Substantia nigra (tissue), 51 donors: ENCODE measurements at places on chromosomes 7 and 10.

DNA sequence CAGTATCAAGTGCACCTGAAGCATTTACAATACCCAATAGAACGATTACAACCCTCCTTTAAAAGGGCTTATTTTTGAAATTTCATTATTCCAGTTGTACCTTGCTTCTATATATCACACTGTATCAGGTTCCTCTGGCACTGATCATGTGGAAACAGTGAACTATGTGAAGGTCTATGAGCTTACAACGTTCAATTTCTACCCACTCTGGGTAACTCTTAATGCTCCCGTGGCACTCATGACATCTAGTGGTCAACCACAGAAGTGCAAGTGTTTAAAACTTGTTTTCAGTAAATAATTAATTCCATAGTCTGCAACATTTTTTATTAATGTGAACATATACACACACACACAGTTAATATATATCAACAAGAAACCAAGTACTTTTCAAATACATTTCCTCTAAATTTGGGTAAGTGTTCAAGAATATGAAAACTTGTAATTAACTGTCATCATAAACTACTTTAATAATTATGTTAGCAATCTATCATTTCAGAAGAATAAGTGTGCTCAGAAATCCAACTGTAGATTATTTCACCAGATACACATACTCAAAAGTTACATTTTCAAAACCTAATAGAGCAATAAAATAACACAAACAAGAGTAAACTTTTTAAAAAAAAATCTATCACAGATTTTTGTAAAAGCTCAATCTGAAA lies 61.0 kb downstream of the MPP7 start:
- DNase-seq, result no peak

DNA sequence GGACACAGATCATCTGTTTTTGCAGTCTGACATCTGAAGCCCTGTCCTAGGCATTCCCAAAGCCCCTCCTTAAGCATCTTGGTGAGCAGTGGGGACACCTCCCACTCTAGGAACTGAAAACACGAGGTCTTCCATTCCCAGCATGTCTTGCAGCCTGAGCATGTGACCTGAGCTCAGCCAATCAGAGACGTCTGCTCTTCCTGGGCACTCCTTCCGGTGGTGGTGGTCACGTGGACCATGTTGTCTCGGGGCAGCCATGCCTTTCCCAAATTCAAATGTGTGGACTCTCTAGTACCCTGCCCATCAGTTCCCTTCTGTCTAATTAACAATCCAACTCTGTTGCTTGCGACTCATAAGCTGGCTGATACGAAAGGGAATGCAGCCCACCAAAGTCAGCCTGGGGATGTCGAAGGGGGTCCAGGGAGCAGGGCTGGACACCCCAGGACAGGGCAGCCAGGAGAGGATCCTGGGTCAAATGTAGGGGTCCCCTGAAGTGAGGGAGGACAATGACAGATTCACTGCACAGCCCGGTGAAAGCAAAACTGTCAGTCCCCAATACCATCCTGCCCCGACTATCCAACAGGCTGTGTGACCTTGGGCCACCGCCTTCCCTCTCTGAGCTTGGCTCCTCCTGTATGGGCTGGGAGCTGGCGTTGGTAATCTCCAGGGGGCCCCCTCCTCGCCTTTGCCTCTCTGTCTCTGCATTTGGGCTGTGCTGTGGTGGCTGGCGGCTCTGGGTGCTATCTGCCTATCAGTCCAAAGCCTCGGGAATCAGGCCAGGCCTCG lies 57.4 kb upstream of the BAIAP2L1 start:
- DNase-seq, result no peak

DNA sequence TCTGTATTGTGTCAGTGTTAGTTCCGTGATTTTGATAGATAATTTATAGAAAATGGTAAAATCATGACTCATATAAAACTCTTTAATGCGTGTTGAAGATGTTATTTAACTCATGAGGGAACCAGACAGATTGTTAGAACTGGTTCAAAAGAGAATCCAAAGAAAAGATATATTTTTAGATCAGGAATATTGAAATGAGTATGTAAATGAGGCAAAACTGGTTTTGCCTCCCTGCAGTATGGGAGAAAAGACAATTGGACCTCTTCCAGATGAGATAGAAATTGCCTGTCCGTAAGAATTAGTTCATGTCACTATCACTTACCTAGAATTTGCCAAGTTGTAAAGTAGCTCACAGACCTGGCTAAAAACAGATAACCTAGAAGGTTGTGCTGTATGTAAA lies 17.6 kb downstream of the CDC123 start:
- no peak for DNase-seq

DNA sequence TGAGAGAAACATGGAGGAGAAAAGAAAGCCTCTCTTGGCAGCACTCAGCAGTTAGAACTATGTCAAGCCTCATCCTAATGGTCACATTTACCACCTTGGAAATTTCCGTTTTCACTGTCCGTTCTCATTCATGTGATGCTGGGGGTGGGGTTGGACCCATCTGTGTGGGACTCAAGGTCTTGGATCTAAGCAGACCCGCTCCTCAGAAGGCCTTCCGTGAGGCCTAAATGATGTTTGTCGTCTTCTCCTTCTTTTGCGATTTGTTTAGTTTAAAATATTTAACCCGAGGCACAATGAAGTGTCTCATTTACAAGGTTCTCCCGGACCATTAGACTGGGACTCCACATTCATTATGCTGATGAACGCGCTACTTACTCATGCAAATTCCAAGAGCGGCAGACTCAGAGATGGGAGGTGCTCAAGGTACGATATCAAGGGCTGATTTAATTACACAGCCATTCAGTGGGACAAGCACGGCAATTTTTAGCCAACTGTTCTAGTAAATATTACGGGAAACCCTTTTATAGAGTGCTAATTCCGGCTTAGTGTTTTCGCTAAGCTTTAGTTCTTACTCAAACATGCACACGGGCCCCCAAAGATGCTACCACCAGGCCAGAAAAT lies 109.1 kb upstream of the EFCAB10 start:
- no peak for DNase-seq

DNA sequence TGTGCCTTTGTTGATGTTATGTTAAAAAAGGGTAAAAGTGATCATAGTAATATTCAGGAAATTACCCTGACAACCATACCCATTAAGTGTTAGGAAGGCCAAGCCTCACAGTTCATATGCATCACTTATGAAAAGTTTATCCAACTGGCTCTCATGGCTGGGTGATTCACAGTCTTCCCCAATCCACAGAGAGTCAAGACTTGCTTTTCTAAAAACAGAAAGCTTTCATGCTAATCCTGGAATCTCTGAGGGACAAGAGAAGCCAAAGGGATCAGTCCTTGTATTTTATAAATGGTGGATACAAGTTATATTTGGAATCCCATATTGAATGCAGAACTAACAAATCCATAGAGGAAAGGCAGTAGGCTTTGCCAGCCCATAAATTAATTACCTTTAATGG lies 218.3 kb downstream of the JAZF1 start:
- DNase-seq, result no peak

- no peak for DNase-seq
These were observed 107.7 kb downstream of the NRBF2 start for GRCh38 chr10:63240807-63241206.

- DNase-seq, result no peak
These were observed 166.2 kb upstream of the PRR15 start for GRCh38 chr7:29397398-29397797.

DNA sequence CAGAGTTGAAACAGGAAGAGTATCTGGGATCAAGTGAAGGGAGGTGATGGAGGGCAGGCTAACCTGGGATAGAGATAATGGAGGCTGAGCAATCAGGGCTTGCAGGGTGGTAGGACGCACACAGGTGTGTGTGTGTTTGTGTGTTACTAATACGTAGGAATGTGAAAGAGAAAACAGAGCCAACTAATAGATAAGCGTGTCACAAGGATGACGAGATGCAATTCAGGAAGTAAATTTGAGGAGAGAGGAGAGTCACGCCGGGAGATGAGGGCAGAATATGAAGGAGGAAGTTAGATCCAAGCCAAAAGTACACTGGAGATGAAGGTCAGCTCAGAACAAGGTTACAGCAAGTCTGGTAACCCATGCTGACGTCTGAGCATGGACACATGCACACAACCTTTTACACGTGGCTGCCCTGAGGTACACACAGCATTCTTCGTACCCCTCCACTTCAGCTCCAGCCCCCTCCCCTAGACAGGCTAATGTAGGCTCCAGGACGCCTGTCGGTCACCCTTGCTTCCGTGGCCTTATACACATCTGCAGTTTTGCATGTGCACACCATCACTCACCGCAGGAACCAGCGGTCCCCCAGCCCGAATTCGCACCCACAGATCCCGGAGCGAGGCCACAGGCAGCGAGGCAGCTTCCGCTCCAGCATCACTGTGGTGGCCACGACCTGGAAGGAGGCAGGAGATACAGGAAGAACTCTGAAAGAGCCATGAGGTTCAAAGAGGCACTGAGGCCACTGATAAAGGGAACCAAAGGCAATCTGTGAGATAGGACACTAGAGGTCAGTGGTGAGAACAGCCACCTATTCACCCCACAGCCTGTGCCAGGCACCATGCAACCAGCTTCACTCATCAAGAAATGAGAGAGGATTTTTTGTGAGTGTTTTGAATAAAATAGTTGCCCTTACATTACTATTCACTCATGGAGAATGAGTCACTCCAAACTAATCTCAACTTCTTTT lies 23.7 kb upstream of the TRPV6 start:
- no peak for DNase-seq
